NCI-H524 (cell line): ENCODE measurements at places on chromosomes 12 and 14.

GRCh38 chr14:68104518-68104917, 284.9 kb downstream of the RAD51B start:
- no peak for DNase-seq

DNA sequence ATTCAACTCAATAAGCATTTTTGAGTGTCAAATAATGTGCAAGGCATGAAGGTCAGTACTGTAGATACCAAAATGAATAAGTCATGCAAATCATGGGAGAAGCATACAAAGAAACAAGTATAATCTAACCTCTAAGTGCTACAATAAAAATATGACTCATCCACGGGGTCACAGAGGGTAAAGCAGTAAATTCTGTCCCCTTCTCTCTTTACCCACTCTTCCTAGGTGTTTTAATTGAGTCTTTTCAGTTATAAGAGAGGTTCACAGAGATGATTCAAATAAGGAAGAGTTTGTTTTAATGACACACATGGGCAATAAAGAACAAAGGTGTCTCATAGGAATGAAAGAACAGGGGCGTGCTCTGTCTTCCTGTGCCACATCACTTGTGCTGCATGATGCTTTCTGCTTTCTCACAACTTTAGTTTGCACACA, 71.5 kb upstream of the DAAM1 start:
- DNase-seq: no peak

DNA sequence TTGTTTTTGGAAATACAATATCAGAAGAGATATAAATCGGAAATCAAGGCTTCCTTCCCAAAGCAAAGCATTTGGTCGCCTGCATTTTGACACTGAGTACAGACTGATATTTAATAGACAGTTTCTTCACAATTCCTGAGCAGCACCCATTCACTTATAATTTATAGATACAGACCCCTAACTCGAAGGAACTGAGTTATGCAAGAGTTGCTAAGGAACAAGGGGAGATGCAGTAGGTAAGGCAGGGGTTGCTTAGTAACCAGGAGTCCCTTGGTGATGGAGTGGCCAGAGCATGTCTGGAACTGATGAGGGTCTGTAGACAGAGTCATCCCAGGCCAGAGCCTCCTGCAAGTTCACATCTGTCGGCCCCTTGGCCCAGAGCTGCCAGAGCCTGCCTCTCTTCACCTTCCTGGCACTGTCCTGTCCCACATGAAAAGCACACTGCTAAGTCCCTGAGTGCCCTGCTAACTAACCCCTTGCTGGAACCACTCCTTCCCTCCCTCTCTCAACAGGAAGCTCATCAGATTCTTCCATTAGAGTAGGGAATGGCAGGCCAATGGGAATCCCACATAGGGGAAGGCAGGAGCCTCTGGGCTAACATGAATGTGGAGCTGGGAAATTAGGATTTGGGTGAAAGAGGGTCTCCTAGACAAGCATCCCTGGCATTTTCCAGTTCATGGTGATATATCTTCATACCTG, 3.6 kb upstream of the DHRS2 start:
- DNase-seq: peak; percentile 86

DNA sequence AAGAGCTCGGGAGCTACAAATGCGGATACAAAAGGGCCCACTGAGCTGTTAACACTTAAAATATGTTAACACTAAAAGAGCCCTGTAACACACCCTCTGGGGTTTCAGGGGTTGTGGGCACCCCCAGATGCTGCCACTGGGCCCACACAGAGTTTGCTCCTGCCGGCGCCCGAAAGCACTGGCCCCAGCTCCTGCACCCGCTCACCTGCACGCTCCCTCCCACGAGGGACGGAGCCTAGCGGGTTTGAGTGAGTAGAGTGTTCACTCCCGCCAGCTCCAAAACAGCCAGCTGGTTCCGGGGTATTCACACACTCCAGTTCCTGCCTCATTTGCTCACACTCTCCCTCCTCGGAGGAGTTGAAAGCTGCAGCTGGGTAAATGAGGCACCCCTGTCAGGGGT, 357.7 kb downstream of the ETNK1 start:
- DNase-seq: no peak

- DNase-seq: no peak
These were observed 4.0 kb downstream of the PRKAG1 start for GRCh38 chr12:49014547-49014946.

GRCh38 chr14:39025810-39026627, 77.0 kb downstream of the SEC23A start:
- peak; percentile 98 for DNase-seq

DNA sequence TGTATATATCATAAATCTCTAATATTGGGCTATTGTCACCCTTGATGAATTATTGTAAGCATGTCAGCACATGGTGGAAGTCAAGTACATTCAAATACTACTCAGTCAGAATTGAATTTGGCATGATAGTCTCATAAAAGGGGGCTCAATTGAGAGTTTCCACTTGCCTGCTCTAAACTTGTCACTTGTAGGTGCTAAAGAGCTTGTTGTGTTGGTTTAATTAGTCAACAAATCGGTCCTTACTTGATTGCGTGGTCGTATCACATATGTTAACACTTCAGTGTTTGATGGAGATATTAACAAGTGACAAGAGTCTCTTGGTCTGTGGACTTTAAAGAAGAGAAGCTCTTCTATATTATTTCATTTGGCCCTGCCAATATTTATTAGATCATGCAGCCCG, 81.1 kb downstream of the NKX2-1 start:
- DNase-seq: no peak

- DNase-seq: peak; percentile 47
These were observed 3.1 kb upstream of the TNS2 start for GRCh38 chr12:53046655-53047220.

DNA sequence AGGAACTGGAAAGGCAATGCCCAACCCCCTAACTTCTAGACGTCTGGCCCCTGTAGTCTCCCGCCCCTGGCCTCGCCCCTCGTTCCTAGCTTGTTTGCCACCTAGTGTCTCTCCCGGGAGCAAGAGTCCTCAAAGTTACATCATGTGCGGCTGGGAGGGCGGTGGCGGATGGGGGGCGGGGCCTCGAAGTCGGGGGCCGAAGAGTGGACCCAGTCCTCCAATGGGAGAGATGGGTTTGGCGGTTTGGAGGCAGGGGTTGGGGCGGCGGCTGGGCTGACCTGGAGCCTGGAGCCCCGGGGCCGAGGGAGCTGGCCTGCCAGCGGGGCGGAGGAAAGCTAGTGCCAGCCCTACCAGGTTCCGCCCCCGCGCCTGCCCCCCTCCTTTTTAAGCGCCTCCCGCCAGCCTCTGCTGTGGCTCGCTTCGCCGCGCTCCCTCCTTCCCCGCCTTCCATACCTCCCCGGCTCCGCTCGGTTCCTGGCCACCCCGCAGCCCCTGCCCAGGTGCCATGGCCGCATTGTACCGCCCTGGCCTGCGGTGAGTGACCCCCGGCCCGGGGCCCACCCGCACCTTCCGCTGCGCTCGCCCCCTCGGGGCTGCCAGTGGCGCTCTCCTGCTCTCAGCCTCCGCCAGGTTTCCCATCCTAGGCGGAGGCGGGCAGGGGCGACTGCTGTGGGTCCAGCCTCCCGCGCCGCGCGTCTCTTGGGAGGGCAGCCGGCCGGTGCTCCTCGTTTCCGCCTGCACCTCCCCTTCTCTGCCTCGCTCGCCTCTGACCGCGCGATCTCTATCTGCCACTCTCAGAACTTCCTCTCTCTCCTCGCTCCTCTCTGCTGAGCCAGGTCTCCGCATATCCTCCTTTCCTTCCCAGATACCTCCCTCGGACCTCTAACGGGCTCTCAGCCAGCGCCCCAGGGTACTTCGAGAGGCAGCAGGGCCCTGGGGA, at the start of gene PCK2:
Gene PCK2, plus strand, starts transcription at position 411 of the 940 bp plus-strand sequence. Its CDS starts 95 bp downstream, at position 506.
- DNase-seq: peak; percentile 95

- DNase-seq: no peak
These were observed 164.9 kb downstream of the ETV6 start for GRCh38 chr12:11814374-11814773.

DNA sequence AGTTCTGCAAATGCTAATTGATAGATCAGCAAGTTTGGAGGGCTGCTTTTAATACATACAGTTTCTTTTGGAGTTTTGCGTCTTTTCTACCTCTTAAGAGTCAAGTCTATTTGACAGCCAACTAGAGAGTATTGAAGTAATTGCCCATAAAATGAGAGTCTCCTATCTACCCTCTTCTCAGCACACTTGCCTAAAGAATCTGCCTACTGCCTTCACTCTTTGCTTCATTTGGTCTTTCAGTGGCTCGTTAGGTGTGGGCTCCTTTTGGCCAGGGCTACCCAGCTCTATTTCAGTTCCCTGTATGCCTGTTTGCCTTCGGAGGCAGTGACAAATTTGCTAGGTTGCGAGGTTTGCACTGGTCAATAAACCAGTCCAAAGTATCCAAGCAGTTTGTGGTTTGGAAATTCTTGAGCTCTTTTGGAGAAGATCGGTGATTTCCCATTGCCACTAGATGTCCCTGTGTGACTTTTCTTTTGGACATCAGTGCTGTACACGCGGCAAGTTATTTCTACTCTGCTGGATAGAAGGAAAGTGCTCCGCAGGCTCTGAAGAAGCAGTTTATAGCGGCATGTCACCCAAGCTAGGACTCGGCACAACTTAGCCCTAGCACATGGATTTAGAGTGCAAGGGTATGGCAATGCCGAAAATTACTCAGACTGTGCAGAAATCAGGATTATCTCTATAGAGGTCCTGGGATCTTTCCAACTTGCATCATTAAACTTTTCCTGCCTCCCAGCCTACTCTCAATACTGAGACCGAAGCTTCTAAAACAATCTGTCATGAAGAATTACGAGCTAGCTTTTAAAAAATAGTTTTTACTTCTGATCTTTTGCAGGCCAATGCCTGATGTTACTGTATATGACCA, 38.6 kb downstream of the MGST1 start:
- DNase-seq: peak; percentile 64

DNA sequence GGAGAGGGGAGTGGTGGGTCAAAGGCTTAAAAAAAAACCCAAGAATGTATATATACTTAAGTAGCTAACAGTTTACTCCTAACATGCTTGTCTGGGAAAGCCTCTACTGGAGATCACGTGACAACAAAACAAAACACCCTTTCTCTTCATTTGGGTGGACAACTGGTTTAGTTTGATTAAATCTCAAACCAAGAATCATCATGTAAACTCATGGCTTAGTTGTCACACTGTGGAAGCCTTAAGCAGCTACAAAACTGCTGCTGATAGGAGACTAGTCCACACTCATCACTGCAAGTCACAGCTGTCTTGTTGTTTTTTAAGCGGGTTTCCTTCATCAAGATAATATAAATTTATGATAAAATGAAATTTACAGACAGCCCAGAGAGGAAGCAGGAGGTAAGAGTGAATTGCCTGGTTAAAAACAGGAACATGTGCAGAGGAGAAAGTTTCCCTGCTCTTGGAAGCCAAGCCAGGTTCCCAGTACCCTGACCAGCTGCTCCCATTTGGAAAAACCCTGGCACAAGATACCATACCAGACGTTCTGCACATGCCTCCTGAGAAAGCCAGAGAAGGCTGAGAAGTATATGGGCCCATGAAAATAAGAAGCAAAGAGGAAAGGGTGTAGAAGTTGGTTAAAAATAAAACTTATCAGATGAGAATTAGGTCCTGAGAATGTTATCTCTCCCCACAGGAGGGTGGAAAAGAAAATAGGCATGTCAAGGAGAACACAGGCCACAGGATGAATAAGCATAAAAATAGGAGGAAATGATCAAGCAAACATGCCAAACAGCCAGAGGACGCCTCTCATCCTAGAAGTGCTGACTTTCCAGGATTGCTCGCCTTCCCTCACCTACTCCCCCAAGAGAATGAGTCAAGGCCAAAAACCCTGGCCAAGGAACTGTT, 34.0 kb downstream of the EGLN3 start:
- DNase-seq: peak; percentile 41

DNA sequence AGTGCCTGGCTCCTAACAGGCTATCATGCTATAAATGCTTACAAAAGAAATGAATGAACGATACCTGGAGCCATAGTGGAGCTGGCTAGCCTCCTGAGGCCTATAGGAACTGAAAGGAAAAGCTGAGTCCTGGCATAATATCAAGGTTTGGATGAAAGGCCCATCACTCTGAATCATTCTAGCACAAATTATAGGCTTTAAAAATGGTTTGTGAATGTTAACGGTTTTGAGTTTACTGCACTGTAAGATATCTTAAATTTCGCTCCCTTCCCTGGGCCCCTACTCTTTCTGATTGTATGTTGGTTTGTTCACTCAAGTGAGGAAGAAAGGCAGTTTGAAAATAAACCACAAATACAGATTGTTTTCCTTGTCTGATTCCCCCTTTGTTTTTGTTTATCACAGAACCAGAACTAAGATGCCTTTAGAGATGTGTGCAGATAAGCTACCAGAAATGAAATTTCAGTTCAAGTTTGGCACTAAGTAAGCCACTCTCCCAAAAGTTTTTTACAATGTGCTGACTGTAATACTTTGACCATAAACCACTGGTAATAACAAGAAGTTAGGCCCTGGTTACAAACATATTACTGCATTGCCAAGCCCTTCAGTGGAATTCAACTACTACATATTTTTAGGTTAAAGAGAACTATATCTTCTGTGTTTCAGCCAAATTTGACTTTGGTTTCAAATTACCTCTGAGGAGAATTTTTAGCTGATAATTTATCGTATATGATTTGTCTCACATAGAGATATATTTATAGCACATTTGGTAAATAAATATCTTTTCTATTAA, 89.5 kb downstream of the ALX1 start:
- DNase-seq: no peak

DNA sequence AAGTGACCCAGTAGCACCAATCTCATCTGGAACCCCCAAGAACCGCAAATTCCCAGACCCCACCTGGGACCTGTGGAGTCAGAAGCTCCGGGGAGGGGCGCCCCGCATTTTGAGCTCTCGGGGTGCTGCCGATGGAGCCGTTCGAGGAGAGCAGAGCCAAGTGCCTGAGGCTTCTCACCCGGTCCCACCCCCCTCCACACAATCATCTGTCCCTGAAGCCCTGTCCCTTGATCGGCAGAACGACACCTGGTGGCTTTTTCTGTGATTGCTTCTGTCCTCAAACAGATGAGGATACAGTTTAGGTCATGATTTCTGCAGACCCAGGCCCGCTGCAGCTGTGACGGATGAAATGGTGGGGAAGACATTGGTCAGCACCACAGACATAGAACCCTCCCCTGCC, 74.7 kb downstream of the NOC4L start:
- peak; percentile 50 for DNase-seq

DNA sequence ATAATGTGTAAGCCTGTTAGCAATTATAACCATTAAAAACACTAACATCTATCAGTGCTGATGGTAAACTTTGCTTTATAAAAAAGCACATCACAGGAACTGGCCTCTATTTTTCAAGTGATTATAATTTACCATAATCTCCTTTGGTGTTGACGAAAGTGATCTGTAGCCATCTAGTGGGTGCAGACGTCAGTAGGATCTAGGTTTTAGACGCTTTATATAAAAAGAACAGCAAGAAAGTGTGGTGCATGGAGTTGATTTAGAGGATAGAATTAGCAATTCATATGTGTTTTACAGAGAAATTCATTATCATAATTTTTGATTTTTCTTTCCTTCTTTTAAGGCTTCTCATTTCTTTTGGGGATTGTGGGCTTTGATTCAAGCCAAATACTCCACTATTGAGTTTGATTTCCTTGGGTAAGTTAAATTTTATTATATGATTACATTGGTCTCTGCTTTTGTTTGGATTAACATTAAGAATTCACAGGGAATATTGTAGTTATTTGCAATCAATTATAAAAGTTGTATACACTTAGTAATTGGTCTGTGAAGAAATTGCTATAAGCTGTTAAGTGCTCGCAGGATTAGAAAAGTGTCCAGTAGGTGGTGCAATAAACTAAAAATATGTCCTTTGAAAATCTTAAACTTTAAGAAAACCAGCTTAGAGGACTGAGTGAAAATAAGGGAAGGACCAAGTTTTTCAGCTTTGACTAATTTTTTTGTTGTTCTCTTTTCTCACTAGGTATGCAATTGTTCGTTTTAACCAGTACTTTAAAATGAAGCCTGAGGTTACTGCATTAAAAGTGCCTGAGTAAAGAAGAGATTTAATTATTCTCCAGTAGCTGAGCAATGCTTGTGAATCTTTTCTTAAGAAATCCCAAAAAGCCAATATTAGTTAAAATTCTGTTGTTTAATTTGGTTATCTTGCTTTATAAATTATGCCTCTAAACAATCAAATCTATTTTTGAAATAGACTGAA, 59.5 kb downstream of the ETNK1 start:
- DNase-seq: no peak
